Psoas muscle (tissue), 8 donors: ENCODE measurements at places on chromosomes 7 and 10. TPM values are rescaled to one million over a fixed set of nuclear protein-coding genes. Genes with fewer than 3 reads are reported as not detected.
A peak's percentile ranks its signal among the peaks of the same experiment; 100 is the strongest.

GRCh38 chr10:16440396-16441133 is 3.8 kb downstream of the PTER start:
- H3K27ac ChIP-seq, result peak overlapping the region; percentile 66
- peak overlapping the region; percentile 3 for H3K4me3 ChIP-seq
- H3K36me3 ChIP-seq, result no peaks in the 10 kb centered on the region
- no peaks in the 10 kb centered on the region for H3K27me3 ChIP-seq
- H3K4me1 ChIP-seq, result peaks cover 41% of the 10 kb centered on the region

GRCh38 chr7:105825371-105825770 is 51.0 kb downstream of the ATXN7L1 start:
- DNase-seq, result no peak
- no peaks in the 10 kb centered on the region for H3K27me3 ChIP-seq
- no peak overlapping the region for H3K4me3 ChIP-seq
- no peak overlapping the region for H3K27ac ChIP-seq
- H3K36me3 ChIP-seq, result no peaks in the 10 kb centered on the region

DNA sequence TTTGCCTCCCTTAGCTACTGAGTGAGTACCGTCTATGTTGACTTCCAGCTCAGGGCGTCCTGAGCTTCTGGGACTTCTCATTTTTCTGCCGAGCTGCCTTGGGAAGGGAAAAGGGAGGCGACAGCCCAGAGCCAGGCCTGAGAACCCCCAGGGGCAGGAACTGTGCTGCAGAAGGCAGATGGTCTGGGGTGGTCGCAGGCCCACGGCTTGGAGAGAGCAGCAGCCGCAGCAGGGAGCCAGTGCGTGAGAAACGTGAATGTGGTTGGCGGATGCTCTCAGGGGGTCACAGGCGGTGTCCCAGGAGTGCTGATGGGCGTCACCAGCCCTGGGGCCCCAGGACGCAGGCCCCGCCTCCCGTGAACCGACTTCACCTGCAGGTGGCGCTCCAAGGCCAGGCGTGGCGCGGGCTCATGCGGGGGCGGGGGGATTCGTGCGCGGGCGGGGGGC is 9.2 kb upstream of the PWWP2B start:
- DNase-seq, result peak; percentile 75
- H3K36me3 ChIP-seq, result no peaks in the 10 kb centered on the region
- H3K27ac ChIP-seq, result no peak overlapping the region
- no peaks in the 10 kb centered on the region for H3K27me3 ChIP-seq
- peaks cover 5% of the 10 kb centered on the region for H3K4me1 ChIP-seq

DNA sequence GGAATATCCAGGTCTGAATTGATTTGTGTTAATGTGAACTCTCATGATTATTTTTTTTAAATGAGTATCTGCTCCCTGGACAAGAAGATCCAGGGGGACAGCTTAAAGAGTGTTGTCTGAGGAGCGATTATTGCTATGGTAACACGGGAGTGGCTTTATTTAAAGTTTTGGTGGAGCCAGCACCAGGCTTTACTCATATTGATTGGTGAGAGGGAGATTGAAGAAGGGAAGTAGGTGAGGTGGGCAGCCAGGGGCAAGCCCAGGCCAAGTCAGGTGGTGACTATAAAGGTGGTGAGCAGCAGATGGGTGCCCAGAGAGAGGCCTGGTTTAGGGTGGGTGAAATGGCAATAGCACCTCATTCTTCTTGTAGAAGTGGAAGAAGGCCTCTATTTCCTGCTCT is 10.2 kb upstream of the AGR2 start:
- no peak for DNase-seq
- H3K27me3 ChIP-seq, result no peaks in the 10 kb centered on the region
- H3K36me3 ChIP-seq, result no peaks in the 10 kb centered on the region
- no peaks in the 10 kb centered on the region for H3K4me1 ChIP-seq
- no peak overlapping the region for H3K4me3 ChIP-seq

GRCh38 chr7:2243458-2243857 is 1.4 kb downstream of the NUDT1 start:
- DNase-seq, result no peak
- no peaks in the 10 kb centered on the region for H3K36me3 ChIP-seq
- H3K4me3 ChIP-seq, result no peak overlapping the region
- no peaks in the 10 kb centered on the region for H3K27me3 ChIP-seq
- H3K27ac ChIP-seq, result no peak overlapping the region
- peaks cover 9% of the 10 kb centered on the region for H3K4me1 ChIP-seq

- H3K27ac ChIP-seq, result no peak overlapping the region
- DNase-seq, result no peak
- no peaks in the 10 kb centered on the region for H3K27me3 ChIP-seq
Observed at GRCh38 chr10:130188195-130189175, 52.3 kb downstream of the GLRX3 start.

DNA sequence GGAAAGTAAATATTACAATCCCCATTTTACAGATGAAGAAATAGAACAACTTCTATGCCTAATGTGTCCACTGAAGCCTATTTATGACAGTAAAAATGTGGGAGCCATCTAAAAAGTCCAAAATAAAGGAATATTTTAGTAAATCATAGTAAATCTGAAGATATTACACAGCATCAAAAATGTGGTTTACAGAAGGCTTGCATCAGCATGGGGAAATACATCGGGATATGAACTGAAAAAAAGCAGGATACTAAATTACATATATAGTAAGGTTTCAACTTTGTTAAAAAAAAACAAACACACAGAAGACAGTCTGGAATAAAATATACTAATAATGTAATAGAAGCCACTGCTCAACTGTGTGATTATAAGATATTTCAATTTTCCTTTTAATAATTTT is 20.8 kb downstream of the CPA1 start:
- DNase-seq, result no peak
- no peak overlapping the region for H3K4me3 ChIP-seq
- no peak overlapping the region for H3K27ac ChIP-seq
- no peaks in the 10 kb centered on the region for H3K4me1 ChIP-seq
- no peaks in the 10 kb centered on the region for H3K27me3 ChIP-seq
- H3K36me3 ChIP-seq, result no peaks in the 10 kb centered on the region

DNA sequence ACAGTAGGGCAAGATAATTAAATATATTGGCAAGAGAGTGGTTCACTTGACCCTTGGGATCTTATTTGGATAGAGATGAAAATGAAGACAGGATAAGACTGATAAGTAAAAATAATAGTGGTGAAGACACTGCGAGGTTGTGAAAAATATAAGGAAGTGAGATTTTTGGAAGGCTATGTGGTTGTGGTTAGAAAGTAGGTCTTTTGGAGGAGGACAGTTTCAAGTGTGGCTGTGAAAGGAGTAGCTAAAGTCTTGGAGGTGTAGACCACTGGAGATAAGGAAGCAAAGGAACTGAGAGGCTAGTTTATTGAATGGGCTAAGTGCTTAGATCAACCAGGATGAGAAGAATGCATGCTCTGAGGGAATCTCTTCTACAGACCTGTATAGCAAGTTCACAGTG is 11.2 kb downstream of the MIOS start:
- H3K4me1 ChIP-seq, result peaks cover 26% of the 10 kb centered on the region
- peaks cover 3% of the 10 kb centered on the region for H3K36me3 ChIP-seq
- no peaks in the 10 kb centered on the region for H3K27me3 ChIP-seq

GRCh38 chr10:78025685-78026364 is 3.5 kb downstream of the POLR3A start:
- DNase-seq, result no peak
- H3K27me3 ChIP-seq, result no peaks in the 10 kb centered on the region
- no peak overlapping the region for H3K4me3 ChIP-seq
- H3K27ac ChIP-seq, result no peak overlapping the region

- no peak overlapping the region for H3K4me3 ChIP-seq
- DNase-seq, result no peak
- no peaks in the 10 kb centered on the region for H3K27me3 ChIP-seq
- H3K27ac ChIP-seq, result no peak overlapping the region
- peaks cover 4% of the 10 kb centered on the region for H3K4me1 ChIP-seq
- H3K36me3 ChIP-seq, result no peaks in the 10 kb centered on the region
Observed at GRCh38 chr7:66847879-66848790, 72.9 kb upstream of the TMEM248 start.

- DNase-seq, result no peak
- H3K27me3 ChIP-seq, result no peaks in the 10 kb centered on the region
- H3K27ac ChIP-seq, result no peak overlapping the region
- H3K4me3 ChIP-seq, result no peak overlapping the region
- no peaks in the 10 kb centered on the region for H3K4me1 ChIP-seq
- H3K36me3 ChIP-seq, result no peaks in the 10 kb centered on the region
Observed at GRCh38 chr10:13920031-13920430, 333.3 kb downstream of the PRPF18 start.

GRCh38 chr10:48289501-48290238 is 15.2 kb upstream of the FRMPD2 start:
- H3K4me3 ChIP-seq, result no peak overlapping the region
- H3K36me3 ChIP-seq, result no peaks in the 10 kb centered on the region
- no peak overlapping the region for H3K27ac ChIP-seq
- no peaks in the 10 kb centered on the region for H3K4me1 ChIP-seq

DNA sequence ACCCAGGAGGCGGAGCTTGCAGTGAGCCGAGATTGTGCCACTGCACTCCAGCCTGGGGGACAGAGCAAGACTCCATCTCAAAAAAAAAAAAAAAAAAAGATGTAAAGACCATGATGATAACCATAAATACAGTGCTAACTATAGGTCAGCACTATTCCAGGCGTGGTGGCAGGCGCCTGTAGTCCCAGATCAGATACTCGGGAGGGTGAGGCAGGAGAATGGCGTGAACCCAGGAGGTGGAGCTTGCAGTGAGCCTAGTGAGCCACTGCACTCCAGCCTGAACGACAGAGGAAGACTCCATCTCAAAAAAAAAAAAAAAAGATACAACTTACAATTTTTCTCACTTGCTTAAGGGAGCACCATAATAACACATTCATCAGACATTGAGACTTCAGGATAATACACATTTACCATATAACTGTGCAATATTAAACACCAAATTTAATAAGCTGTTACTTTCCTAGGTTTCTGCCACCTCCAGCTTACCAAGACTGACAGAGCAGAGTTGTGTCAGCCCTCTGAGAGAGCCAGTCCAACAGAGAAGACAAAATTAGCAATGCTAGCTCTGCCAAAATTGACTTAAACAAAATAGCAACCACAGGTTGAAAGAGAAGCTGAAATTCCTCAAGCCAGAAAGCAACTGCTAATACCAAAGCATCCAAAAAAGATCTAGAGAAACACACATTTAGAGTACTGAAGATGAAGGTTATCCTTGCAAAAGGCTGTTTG is 8.2 kb downstream of the DNA2 start:
- no peak for DNase-seq
- no peaks in the 10 kb centered on the region for H3K27me3 ChIP-seq
- H3K4me1 ChIP-seq, result no peaks in the 10 kb centered on the region
- H3K4me3 ChIP-seq, result no peak overlapping the region
- no peak overlapping the region for H3K27ac ChIP-seq

GRCh38 chr10:77486517-77486916 is 151.1 kb downstream of the KCNMA1 start:
- DNase-seq, result no peak
- H3K4me1 ChIP-seq, result peaks cover 13% of the 10 kb centered on the region
- no peak overlapping the region for H3K4me3 ChIP-seq
- no peak overlapping the region for H3K27ac ChIP-seq

- H3K4me3 ChIP-seq, result no peak overlapping the region
- no peaks in the 10 kb centered on the region for H3K36me3 ChIP-seq
Observed at GRCh38 chr10:75034131-75034512, 77.3 kb upstream of the SAMD8 start.

GRCh38 chr10:74145133-74145532 is 5.5 kb downstream of the AP3M1 start:
- peaks cover 31% of the 10 kb centered on the region for H3K36me3 ChIP-seq
- H3K27me3 ChIP-seq, result no peaks in the 10 kb centered on the region

DNA sequence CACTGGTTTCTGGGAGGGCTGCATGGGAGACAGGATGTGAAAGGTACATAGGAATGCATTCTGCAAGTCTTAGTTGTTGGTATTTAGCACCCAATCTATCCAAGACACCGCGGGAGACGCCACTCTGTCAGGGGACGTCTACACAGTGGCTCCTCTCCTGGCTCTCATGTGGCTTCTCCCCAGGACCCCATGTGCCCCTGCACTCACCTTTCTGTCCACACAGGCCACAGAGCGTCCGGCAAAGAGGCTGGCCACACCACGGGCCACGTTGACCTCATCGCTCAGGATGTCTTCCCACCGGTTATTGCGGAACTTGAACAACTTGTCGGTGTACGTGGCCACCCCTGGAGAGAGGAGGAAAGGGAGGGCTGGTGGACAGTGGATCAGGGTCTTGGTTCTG is 73.4 kb downstream of the GOLGA7B start:
- H3K4me3 ChIP-seq, result no peak overlapping the region
- no peaks in the 10 kb centered on the region for H3K4me1 ChIP-seq
- H3K27ac ChIP-seq, result no peak overlapping the region
- no peaks in the 10 kb centered on the region for H3K27me3 ChIP-seq

- no peak overlapping the region for H3K4me3 ChIP-seq
- no peaks in the 10 kb centered on the region for H3K36me3 ChIP-seq
- H3K27me3 ChIP-seq, result no peaks in the 10 kb centered on the region
- no peaks in the 10 kb centered on the region for H3K4me1 ChIP-seq
- no peak for DNase-seq
Observed at GRCh38 chr10:48814933-48815332, 124.7 kb downstream of the LRRC18 start.

DNA sequence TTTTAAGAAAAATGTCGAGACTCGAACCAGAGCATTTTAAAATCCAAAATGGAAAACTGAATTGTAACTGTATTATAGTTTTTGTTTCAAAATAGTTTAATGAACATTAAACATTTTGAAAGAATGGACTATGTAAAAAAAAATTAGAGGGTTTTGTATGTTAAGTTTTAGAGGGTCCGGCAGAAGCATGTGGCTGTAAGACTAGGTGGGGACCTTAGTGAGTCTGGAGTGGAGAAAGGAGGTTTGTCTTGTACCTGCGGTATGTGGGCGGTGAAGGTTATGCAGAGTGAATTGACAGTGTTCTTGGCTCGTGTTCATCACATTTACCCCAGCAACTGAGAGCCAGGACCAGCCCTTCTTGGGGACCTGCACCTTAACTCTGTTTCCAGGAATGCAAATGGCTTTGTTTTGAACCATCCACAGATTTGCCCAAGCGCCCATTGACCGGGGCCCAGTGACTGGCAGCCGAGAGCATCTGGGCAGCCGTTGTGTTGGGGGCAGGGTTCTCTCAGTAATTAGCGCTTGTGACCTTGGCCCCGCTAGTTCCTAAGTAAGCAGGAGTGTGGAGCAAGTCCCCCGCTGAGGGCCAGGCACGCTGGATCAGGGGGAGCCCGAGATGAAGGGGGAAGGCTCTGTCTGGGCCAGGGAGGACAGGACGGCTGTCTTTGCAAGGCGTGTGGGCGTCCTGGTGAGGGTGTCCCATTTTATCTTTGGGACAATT is 1.4 kb upstream of the KLF6 start:
- peaks cover 8% of the 10 kb centered on the region for H3K36me3 ChIP-seq
- peak overlapping the region; percentile 100 for H3K27ac ChIP-seq
- H3K4me3 ChIP-seq, result peak overlapping the region; percentile 95
- DNase-seq, result peak; percentile 29
- H3K27me3 ChIP-seq, result no peaks in the 10 kb centered on the region

GRCh38 chr7:80312139-80312661 is 177.6 kb downstream of the GNAI1 start:
- H3K36me3 ChIP-seq, result no peaks in the 10 kb centered on the region
- H3K27me3 ChIP-seq, result no peaks in the 10 kb centered on the region
- H3K27ac ChIP-seq, result no peak overlapping the region
- no peaks in the 10 kb centered on the region for H3K4me1 ChIP-seq
- no peak overlapping the region for H3K4me3 ChIP-seq

The STN1 gene
- 19.8 TPM for polyA plus RNA-seq

The SYT15 gene
- 0.98 TPM for polyA plus RNA-seq

The BAZ1B gene
- polyA plus RNA-seq, result 15.8 TPM

The ADIRF gene
- polyA plus RNA-seq, result 34.9 TPM

The UPK3BL2 gene
- polyA plus RNA-seq, result 2.4 TPM

The PNLIPRP1 gene
- not detected for polyA plus RNA-seq
